ENCODE measurements at places on chromosomes 2 and 18.
A peak's percentile ranks its signal among the peaks of the same experiment; 100 is the strongest.

DNA sequence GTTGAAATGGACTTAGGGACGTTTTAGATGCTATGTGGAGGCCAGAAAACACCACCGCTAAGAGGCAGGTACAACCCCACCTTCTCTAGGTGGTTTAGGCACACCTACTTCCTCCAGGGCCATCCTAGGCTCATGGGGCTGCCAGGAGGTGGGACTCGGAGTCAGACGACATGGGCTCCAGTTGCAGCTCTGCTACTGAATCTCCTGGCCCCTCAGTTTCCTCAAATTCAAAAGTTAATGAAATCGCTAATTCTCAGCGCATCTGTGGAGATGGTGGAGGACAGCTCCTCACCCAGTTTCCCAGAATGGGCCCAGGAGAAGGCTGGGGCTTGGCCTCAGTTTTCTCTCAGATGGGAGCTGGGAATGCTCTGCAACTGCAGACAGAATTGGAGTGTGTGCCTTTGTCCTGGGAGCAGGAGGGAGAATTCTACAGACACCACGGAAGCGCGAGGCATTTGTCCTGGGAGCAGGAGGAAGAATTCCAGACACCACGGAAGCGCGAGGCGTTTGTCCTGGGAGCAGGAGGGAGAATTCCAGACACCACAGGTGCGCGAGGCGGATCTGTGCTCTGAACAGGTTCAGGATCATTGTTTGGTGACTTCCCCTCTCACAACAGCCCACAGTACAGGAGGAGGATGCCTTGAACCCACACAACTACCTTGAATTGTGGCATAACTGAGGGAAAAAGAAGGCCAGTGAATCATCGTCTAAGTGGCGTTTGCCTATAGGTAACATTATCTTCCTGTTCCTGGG, 103.7 kb upstream of the PXDN start:
- DNase-seq, result no peak

DNA sequence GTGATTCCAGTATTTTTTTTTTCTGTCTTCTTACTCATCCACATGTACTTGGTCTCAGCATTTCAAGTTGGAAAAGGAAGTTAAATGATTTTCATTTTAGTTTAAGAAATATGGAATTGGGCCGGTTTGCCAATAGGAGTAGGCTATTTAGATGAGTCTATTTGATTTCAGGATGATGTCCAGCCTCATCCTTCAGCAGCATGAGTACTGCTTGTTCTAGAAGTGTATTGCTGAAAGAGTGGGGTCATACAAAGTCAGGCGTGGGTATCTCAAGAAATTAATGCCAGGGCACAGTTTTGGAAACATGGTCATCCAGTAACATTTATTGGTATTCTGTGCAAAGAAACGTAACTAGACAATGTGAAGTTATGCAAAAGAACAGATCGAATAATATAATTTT, 44.9 kb upstream of the MSTN start:
- no peak for DNase-seq

DNA sequence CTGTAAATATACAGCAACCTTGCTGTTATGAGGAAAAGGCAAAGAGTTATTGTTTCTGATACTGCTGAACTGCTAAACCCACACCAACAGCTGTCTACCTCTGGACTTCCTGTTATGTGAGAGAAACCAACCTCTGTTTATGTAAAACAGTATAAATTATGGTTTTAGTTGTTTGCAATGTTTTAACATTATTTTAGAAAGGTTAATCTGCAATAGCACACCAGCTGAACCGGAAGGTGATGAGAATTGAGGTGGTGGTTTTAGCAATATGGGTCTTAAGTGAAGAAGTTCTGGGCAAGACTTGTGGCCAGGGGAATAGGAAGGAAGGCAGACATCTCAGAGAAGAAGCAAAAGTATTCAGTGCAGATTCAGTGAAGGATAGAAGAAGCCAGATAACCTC, 237.8 kb downstream of the PLCL1 start:
- no peak for DNase-seq

DNA sequence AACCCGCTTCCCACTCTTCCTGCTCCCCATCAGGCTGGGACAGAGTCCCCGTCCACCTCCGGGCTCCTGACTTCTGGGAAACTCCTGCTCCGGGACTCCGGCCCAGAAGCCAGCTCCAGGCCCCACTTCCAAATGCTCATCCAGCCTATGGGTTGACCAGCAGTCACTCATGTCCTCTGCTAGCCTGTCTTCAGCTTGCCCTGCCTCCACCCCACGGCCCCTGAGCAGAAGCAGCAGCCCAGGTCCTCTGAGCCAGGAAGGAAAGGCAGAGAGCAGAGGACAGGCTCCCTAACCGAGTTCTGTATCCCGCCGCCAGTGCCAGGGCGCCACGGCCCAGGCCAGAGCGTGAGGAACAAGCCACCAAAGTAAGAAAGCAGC, 86.4 kb upstream of the ID2 start:
- DNase-seq, result no peak

DNA sequence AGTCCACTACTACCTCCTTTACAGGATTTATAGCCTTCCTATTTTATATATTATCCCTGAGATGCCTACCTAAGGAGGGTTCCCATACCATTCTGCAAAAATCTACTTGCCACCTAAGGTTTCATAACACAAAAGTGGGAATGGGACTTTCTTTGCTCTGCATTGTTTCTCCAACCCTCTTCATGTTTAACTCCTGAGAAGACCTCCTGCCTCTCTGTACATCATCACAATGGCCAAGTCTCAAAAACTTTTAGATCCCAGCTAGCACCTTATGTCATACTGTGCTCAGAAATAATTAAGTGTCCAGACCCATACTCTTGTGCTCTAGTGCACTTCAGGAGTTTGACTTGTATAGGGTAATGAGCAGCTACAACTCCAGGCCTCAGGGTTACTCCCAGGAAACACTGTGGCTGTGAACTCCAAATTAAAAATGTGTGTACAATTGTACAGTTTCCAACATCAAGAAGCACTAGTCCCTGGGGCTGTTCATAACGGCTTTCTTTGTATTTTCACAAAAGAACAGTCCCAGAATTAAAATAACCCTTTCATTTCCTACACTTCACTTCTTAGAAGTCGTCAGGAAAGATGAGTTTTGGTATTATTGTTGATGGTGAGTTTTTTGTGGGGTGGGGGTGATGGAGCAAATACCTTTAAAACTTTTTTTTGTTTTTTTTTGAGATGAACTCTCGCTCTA, 39.4 kb downstream of the METAP1D start:
- DNase-seq, result no peak

DNA sequence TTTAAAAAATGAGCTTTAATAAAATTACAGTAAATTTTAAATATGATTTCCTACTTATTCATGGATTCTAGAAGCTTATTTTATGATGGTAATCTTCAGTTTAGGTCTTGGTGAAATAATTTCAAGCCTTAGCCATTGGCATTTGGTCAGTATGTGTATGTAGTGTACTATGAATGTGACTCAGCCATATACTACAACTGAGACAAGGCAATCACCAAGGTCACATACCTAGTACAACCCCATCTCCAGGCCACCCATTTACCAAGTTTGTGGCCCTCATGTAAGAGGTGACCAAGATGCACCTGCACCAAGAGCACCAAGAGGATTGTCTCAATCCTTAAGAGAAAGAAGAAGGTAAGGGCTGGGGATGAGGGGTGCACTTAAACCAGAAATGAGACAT, 54.8 kb upstream of the FRZB start:
- DNase-seq, result no peak

GRCh38 chr2:166091439-166091838, 36.4 kb downstream of the SCN1A start:
- DNase-seq, result no peak

DNA sequence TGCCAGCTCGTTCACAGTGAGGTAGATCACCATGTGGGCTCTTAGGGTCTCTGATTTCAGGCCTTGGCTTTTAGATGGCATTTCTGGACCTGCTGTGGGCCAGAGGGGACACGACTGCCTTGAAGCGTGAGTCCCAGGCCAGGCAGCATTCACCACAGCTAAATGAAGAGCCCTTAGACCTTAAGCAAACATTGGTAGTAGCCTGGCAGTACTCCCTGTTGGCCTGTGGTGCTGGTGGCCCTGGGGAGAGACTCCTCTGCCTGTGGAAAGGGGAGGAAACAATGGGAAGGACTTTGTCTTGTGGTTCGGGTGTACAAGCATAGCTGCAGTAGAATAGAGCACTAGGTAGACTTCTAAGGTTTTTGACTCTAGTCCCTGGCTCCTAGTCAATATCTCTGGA, 456.0 kb upstream of the DCC start:
- no peak for DNase-seq

- peak; percentile 87 for DNase-seq
Measured at GRCh38 chr2:180539541-180539940, 440.9 kb upstream of the UBE2E3 start.

- no peak for DNase-seq
Measured at GRCh38 chr2:220419647-220420046, 792.2 kb downstream of the SLC4A3 start.

- DNase-seq, result no peak
Measured at GRCh38 chr18:79877163-79878091, 74.0 kb downstream of the SLC66A2 start.

- DNase-seq, result no peak
Measured at GRCh38 chr2:226208726-226209125, 590.9 kb downstream of the IRS1 start.

- DNase-seq, result no peak
Measured at GRCh38 chr2:215635071-215635787, 199.4 kb upstream of the FN1 start.
